ENCODE measurements at places on chromosomes 3 and 15.

DNA sequence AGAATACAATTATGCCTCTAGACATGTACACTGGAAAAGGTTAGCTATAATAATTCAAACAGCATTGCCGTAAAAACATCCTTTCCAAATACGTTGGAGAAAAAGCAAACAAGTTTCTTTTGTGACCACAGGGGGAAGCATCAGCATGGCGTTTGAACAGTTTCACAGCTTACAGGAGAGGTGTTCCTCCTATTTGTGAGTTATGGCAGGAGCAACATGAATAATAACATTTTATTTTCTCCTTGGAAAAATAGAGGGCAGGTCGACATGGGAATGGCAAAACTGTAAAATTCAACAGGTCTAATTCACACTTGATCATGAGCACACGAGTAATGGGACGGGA, 39.7 kb upstream of the GADL1 start:
- DNase-seq = peak; percentile 17

- DNase-seq = no peak
Measured at GRCh38 chr15:77032647-77033416, 37.9 kb downstream of the PSTPIP1 start.

DNA sequence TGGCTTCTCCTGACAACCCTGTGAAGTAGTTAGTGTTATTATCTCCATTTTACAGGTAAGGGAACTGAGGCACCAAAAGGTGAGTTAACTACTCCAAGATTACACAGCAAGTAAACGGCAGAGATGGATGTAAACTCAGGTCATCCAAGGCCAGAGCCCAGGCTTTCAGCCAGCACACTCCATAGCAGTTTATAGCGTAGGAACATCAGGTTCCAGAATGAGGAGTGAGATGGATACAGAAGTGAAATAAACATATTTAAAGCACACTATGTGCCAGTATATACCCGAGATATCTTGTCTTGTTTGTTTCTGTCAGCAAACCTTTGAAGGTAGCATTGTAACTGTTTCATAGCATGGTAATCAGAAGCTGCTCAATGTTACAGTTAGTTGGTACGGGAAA, 279.0 kb downstream of the OXSM start:
- DNase-seq = no peak

GRCh38 chr15:78065284-78065872, 12.1 kb downstream of the TBC1D2B start:
- peak; percentile 51 for DNase-seq

DNA sequence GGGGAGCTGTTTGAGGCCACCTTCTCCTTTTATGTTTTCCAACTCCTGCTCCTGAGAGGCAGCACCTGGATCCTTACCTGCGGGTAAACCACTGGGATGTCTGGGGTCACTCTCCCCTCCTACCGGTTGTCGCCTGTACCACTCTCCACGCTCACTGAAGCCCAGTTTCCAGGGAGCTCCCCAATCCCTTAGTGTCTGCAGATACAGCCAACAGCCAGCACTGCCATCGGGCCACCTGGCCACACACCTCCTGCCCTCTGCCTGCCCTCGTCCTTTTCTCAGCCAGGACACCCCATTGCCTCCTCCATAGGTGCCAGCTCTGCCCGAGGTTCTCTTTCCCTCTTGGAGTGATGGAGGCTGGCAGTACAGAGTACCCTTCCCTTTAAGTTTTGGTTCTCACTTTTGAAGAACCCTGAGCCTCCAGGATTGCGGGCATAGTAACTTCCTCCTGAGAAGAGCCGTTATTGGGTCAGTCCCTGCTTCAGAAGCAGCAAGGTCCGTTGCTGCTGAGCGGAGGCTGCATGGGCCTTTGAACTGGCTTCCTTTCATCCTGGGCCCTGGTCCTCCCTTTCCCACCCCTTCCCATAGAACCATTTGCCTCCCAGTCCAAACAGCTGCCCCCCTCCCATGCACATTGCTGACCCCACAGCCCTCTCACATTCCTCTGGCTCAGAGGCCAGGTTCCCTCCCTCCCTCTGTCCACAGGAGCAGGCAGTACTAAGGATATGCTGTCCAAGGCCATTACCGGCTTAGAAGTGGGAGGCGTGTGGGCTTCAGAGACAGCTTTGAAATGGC, 30.9 kb downstream of the ARNT2 start:
- DNase-seq = no peak

GRCh38 chr3:159453945-159454344, 534.7 kb upstream of the IL12A start:
- no peak for DNase-seq

DNA sequence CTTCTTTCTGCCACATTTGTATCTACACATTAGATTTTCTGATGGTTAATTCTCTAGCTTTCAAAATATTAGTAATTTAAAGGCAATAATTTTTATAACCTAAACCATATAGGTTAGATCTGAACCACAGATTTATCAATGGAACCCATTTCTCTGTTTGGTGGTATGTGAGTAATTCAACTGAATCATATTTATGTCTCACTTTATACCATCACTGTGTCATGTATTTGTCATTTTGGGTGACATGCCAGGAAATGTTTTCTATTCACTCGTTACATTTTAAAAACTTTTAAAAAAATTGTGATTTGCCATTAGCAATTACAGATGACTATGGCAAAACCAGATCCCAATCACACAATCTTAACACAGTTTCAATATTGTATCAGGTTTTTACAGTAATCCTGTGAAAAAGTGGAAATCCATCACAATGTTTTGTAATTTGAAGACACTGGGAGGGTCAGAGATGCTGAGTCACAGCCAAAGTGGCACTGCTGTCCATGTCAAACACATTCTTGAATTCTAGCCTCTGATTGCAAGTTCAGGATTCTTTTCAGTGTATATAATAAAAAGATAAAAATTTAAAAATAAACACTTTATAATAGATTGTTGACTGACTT, 356.0 kb upstream of the RBMS3 start:
- no peak for DNase-seq

DNA sequence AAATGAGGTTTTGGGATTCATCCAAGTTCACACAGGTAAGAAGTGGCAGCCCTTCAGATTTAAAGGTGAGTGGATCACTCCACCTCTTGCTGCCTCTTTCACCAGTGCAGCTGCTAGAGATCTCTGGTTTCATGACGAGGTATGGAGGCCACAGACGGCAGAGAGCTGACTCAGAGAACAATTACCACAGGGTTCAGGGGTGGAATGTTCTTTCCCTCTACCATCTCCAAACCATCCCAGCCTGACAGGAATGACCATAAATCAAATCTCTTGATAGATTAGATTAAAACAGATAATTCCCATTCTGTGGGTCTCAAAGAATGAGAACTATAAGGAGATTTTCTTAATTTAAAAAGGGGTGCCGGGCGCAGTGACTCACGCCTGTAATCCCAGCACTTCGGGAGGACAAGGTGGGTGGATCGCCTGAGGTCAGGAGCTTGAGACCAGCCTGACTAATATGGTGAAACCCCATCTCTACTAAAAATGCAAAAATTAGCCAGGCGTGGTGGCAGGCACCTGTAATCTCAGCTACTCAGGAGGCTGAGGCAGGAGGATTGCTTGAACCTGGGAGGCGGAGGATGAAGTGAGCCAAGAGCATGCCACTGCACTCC, 174.2 kb upstream of the ATP11B start:
- no peak for DNase-seq
